ENCODE measurements at places on chromosomes 11 and 22.

DNA sequence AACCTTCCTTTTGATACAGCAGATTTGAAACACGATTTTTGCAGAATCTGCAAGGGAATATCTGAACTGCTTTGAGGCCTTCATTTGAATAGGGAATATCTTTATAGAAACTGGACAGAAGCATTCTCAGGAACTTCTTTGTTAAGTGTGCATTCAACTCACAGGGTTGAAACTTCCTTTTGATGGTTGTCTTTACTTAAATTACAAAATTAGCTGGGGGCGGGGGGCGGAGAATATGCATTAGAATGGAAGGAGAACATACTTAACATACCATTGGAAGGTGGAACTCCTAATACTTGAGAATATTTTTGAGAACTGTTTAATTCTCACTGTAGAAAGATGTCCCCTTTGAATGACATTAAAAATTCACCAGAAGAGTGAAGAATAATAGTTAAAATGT lies 104.4 kb downstream of the TRIM51G start:
- DNase-seq, result no peak

- peak; percentile 17 for DNase-seq
These were observed 6.3 kb downstream of the FXYD2 start for GRCh38 chr11:117818041-117818873.

DNA sequence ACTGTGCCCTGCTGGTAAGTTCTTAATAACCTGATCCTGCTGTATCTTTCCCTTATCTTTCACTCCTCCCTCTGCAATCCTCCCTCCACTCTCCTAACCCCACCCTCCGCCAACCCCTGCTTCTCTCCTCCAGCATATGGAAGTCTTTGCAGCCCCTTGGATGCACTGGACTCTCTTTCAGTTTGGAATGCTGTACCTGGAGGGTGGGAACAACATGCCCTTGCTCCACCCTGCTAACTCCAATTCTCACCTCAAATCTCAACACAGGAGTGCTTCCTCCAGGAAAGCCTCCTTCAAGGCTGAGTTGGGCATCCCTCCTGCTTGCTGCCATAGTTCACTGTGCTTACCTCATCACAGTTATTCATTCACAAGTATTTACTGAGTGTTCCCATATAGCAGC lies 52.8 kb upstream of the LDLRAD3 start:
- no peak for DNase-seq

GRCh38 chr11:71210861-71211260 lies 41.5 kb downstream of the SHANK2 start:
- no peak for DNase-seq

GRCh38 chr11:73270855-73271477 lies 1.2 kb upstream of the P2RY6 start:
- DNase-seq, result no peak

GRCh38 chr11:450809-451451 lies 851 bp downstream of the PTDSS2 start:
- DNase-seq, result peak; percentile 70

DNA sequence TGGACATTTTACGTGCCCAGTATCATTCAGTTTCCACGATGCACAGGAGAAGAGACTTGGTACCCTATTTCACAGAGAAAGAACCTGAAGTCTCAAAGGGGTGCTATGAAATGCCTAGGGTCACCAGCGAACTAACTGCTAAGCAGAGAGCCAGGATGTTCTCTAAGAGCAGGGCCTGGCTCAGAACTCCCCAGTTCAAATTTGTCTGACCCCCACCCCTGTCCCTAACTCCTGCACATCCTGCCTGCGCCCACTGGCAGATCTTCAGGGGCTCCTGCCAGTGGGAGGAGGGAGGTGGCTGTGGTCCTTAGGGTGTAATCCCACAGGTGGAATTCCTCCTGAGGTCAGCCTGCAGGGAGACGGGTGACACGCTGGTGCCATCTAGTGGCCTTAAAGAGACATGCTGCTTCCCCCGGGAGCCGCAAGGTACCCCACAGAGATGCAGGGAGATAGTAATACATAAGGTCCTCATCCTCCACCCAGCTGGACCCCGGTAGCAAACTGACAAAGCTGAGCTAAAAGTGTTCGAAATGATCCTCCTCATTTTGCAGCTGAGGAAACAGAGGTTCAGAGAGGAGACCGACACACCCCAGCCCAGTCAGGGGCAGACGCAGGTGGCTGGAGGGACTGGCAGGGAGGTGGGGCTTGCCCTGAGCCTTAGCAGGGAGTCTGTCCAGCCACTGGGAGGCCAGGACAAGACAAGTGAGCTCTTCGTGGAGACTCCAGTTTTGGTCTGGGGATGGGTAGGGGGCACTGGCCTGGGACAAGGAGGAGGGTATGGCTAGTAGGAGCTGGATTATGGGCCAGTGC lies 34.1 kb downstream of the MB start:
- DNase-seq, result peak; percentile 45

DNA sequence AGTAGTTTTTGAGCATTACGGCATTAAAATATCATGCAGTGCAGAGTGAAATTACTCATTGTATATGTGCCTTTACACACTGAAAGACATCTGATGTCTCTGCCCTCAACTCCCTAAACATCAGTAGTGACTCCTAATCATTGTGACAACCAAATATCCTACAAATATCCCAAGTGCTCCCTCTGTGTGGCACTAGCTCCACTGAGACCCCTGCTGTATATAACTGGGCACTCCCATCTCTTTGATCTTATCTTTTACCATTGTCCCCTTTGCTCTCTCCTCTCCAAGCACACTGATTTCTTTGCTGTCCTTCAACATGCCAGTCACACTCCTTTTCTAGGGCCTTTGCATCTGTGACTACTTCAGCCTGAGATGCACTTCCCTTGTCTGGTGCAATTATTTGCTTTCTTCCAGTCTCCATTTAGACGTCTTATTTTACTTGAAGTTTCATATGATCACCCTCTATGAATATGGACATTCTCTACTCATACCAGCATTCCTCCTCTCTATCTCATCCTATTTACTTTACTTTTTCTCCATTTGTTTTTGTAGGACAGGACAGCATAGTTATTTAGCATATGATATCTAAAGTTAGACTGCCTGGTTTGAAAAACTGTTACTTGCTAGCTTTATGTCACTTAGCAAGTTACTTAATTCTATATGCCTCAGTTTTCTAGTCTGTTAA lies 2.4 kb downstream of the SLC5A12 start:
- DNase-seq, result peak; percentile 48

GRCh38 chr11:36265793-36266628 lies 23.2 kb downstream of the COMMD9 start:
- DNase-seq, result peak; percentile 45

DNA sequence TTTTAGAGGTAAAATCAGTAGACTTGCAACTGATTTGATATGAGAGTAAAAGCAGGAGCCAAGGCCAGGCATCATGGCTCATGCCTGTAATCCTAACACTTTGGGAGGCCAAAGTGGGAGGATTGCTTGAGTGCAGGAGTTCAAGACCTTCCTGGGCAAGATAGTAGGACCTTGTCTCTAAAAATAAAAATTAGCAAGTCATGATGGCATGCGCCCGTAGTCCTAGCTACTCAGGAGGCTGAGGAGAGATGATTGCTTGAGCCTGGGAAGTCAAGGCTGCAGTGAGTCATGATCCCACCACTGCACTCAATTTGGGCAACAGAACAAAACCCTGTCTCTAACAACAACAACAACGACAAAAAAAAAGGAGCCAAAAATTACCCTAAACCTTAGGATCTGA lies 13.5 kb downstream of the SGSM3 start:
- peak; percentile 82 for DNase-seq

DNA sequence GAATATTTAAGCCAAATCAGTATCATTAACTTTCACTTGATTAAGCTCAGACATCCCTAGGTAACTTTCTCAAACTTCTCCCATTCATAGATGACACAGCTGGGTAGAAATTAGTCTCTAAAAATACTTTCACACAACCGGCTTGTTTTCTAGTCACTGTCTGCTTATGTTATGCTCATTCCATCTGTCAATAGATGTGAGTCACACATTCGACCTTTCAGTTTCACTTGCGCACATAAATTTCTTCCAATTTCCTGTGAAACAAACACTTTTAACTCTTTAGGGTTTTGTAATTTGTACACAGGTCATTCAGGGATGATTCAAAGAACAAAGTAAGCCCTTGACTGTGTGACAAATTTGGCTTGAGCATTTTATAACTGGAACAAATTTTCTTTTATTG lies 723.0 kb downstream of the KCNA4 start:
- peak; percentile 83 for DNase-seq

DNA sequence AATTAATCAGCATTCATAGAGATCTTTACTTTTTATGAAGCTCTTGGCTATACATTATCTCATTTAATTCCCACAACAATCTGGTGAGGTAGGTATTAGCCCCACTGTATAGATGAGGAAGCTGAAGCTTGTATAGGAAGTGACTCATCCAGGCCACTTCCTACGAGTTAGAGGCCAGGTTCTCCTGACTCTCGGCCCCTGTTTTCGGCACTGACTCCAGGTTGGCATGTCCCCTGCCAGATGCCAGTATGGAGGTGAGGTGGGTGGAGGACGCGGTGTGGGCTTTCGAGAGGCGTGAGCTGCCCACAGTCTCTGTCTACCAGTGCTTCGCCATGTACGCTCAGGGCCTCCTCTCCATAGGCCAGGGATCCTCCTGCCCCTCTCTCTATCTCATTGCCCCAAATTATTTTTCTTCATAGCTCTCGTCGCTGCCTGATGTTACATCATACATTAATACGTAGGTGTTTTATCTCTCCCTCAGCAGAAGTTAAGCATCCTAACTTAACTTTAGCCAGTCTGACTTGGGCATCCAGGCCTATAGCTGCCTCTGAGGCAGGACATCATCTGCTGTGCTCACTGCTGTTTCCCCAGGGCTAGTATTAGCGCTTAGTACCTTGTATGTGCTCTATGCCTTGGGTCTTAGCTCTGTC lies 9.0 kb downstream of the DGAT2 start:
- no peak for DNase-seq

DNA sequence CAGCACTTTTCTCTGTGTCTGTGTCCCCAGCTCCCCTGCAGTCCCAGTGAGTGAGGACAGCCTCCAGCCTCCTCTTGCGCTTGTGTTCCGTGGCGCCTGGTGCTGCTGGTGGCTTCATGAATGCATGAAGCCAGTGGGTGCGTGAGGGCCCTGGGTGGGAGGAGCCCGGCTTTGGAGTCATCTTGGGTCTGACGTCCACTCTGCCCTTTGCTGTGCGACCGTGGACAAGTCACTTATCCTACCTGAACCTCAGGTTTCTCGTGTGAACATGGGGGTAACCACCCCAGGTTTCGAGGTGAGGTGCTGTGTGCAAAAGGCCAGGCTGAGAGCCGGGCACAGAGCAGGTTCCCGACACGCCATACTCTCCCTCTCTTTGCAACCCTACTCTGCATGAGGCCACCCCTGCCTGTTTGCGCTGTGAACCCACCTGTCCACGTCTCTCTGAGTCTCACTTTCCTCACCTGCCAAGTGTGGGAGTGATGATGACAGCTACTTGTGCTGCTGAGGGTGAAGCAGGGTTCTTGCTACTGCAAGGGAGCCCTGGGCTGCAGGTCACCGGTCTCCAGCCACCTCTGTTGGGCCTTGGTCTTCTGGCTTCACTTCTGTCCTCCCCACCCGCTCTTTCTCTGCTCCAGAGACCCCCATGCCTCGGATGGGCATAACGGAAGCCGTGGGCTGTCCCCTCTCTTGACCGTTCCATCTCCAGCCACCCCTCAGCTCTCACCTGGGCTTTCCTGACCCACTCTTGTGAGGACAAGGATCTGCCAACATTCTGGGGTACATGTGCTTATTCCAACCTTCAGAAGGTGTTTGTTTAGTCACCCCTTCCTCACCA lies 537.6 kb downstream of the TBC1D22A start:
- DNase-seq, result no peak

All from fibroblast of skin of back (primary cell).